Cardiac muscle cell (in vitro differentiated cells and primary cell): ENCODE measurements at places on chromosomes 7 and 10. TPM values are rescaled to one million over a fixed set of nuclear protein-coding genes. Genes with fewer than 3 reads are reported as not detected.

GRCh38 chr10:49601857-49602256 is 8.3 kb upstream of the SLC18A3 start:
- peaks cover 56% of the 10 kb centered on the region for H3K27me3 ChIP-seq
- no peaks in the 10 kb centered on the region for H3K36me3 ChIP-seq
- DNase-seq = no peak
- no peaks in the 10 kb centered on the region for H3K4me1 ChIP-seq

- DNase-seq = no peak
- no peaks in the 10 kb centered on the region for H3K27me3 ChIP-seq
- H3K27ac ChIP-seq = no peak overlapping the region
- H3K36me3 ChIP-seq = no peaks in the 10 kb centered on the region
- H3K4me1 ChIP-seq = no peaks in the 10 kb centered on the region
- H3K4me3 ChIP-seq = no peak overlapping the region
Observed at GRCh38 chr10:116879817-116880216, 30.5 kb downstream of the ENO4 start.

DNA sequence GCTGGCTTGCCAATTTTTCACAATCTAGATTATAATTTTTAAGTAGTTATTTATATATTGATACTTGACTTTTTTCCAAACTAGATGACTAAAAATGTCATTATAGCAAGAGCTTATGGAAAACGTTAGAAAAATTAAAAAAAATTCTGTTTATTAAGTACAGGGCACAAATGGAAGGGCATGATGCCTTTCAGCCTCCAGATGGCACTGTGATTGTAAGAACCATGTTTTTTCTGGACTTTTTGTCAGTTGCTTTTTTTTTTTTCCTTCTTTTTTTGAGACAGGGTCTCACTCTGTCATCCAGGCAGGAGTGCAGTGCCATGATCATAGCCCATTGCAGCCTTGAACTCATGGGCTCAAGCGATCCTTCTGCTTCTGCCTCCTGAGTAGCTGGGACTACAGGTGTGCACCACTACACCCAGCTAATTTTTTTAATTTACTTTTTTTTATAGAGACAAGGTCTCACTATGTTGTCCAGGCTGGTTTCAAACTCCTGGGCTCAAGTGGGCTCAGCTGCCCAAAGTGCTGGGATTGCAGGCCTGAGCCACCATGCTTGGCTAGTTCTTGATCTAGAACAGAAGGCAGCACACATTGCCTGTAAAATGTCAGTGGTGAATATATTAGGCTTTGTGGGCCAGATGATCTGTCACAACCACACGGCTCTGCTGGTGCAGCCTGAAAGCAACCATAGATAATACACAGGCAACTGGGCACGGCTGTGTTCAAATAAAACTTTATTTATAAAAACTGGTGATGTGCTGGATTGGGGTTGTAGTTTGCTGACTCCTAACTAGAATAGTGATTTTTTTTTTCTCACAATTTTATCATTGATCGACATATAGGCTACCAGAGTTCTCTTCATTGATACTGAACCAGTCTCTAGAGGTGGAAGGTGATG is 27.4 kb downstream of the UCMA start:
- peak; percentile 10 for DNase-seq
- no peaks in the 10 kb centered on the region for H3K27me3 ChIP-seq
- no peak overlapping the region for H3K27ac ChIP-seq
- H3K4me1 ChIP-seq = no peaks in the 10 kb centered on the region

- no peaks in the 10 kb centered on the region for H3K36me3 ChIP-seq
- DNase-seq = no peak
- no peak overlapping the region for H3K27ac ChIP-seq
- H3K4me1 ChIP-seq = no peaks in the 10 kb centered on the region
- no peaks in the 10 kb centered on the region for H3K27me3 ChIP-seq
Observed at GRCh38 chr7:32033006-32033405, 37.2 kb downstream of the PDE1C start.

DNA sequence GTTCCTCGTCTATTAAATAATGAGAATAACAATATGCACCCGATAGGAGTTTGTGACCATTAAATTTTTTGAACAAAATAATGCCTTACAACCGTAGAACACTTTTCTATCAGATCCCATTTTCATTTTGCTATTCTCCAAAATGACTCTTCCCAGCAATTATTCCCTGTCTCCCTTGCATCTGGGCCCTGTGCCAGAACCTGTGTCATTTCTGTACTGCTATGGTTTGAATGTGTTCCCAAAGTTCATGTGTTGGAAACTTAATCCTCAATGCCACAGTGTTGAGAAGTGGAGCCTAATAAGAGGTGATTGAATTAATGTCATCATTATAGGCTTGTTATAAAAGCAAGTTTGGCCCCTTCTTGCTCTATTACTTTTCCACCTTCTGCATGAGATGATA is 33.2 kb upstream of the SMNDC1 start:
- no peaks in the 10 kb centered on the region for H3K27me3 ChIP-seq
- no peak overlapping the region for H3K4me3 ChIP-seq
- DNase-seq = no peak

DNA sequence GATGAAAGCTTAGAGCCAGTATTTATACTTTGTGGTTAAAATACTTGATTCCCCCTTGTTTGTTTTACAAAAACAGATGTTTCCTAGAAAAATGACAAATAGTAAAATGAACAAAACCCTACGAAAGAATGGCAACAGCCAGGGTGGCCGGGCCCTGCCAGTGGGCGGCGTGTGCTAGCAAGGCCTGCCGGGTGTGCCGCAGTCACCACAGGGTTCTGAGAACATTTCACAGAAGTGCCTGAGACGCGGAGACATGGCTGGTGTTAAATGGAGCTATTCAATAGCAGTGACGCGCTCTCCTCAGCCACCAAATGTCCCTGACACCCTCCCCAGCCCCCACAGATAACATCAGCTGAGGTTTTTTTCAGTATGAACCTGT is 14.5 kb downstream of the GPR146 start:
- H3K36me3 ChIP-seq = no peaks in the 10 kb centered on the region
- peak overlapping the region; percentile 59 for H3K27ac ChIP-seq
- H3K4me1 ChIP-seq = peaks cover 11% of the 10 kb centered on the region
- H3K27me3 ChIP-seq = no peaks in the 10 kb centered on the region

- H3K4me3 ChIP-seq = no peak overlapping the region
- no peaks in the 10 kb centered on the region for H3K36me3 ChIP-seq
- H3K27me3 ChIP-seq = no peaks in the 10 kb centered on the region
- peak; percentile 43 for DNase-seq
- peaks cover 18% of the 10 kb centered on the region for H3K4me1 ChIP-seq
- H3K27ac ChIP-seq = no peak overlapping the region
Observed at GRCh38 chr10:78964952-78965633, 103.7 kb upstream of the ZMIZ1 start.

- H3K4me1 ChIP-seq = peaks cover 21% of the 10 kb centered on the region
- H3K36me3 ChIP-seq = no peaks in the 10 kb centered on the region
- no peaks in the 10 kb centered on the region for H3K27me3 ChIP-seq
- no peak for DNase-seq
- H3K4me3 ChIP-seq = no peak overlapping the region
Observed at GRCh38 chr10:3700531-3701076, 84.4 kb downstream of the KLF6 start.

- no peak for DNase-seq
- H3K27ac ChIP-seq = no peak overlapping the region
- no peak overlapping the region for H3K4me3 ChIP-seq
Observed at GRCh38 chr7:65264258-65264657, 109.4 kb upstream of the ZNF92 start.

DNA sequence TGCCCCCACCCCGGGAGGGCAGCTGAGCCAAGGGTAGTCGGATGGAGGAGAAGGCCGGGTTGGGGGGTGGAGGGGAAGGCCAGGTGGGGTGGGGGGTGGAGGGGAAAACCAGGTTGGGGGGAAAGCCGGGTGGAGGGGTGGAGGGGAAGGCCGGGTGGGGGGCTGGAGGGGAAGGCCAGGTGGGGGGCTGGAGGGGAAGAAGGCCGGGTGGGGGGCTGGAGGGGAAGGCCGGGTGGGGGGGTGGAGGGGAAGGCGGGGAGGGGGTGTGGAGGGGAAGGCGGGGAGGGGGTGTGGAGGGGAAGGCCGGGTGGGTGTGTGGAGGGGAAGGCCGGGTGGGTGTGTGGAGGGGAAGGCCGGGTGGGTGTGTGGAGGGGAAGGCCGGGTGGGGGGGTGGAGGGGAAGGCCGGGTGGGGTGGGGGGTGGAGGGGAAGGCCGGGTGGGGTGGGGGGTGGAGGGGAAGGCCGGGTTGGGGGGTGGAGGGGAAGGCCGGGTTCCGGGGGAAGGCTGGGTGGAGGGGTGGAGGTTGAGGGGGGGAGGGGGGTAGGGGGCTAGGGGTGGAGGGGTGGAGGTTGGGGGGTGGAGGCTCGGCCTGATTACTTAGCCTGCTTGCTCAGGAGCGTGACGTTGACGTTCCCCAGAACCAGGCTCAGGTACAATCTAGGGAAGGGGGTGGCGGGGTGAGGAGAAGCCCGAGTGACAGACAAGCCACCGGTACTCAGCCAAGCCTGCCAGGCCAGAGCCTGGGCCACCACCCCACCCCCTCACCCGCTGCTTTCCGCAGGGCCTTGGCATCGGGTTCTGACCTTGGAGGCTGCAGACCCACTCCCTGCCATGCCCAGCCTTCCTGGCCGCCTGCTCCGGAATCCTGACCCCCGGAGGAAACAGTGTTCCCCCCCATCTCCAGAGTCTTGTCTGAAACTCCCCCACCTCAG is 5.6 kb downstream of the TMEM120A start:
- H3K36me3 ChIP-seq = no peaks in the 10 kb centered on the region
- no peaks in the 10 kb centered on the region for H3K27me3 ChIP-seq
- peak; percentile 83 for DNase-seq
- H3K4me1 ChIP-seq = peaks cover 25% of the 10 kb centered on the region

DNA sequence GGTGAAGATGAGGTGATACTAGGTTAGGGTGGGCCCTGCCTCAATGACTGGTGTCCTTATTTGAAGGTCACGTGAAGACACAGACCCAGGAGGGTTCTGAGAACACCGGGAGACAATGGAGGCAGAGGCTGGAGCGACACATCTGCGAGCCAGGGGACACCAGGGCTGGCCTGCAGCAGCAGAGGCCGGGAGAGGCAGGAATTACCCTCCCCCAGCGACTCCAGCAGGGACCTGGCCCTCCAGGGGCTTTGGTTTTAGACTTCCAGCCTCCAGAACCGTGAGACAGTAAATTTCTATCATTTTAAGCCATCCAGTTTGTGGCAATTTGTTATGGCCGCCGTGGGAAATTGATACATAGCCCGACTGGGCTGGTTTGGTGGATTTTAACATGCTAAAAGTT is 152.2 kb downstream of the DNAJB6 start:
- no peaks in the 10 kb centered on the region for H3K36me3 ChIP-seq

DNA sequence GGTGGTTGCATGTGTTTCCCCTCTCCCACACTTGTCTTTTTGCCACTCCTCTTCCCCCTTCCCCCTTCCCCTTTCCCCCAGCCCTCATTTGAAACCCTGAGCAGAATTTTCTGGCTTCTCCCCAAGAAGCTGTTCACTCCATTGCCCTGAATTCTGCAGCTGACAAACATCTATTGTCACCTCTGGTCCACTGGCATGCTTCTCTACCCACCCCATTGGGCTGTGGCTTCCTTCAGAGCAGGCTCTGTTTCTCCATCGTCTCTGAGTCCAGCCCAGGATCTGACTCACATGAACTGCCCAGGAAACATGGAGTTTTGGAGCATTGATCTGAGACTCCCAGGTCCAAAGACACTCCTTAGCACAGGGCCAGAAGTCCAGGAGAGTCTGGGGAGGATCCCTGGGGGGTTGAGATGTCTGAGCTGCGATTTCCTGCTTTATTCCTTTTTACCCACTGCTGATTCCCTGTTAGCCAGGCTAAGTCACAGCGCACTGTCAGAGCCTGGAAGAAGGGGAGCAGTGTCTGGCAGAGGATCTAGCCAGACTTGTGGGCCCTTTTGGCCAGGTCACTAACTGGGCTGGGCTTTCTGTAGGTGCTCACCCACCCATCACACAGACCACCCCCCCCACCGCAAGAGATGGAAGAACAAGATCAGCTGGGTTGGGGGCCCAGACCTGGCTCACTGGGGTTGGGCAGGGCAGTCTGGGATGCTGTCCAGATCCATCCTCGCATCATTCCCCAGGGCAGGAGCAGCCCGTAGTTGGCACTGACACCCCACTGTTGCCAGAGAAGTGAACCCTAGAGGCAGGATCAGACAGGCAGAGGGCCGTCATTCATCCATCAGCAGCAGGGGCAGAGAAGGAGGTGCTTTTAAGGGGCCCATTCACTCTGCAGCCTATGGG is 3.5 kb downstream of the CHAT start:
- no peak overlapping the region for H3K27ac ChIP-seq
- DNase-seq = no peak
- no peak overlapping the region for H3K4me3 ChIP-seq
- no peaks in the 10 kb centered on the region for H3K36me3 ChIP-seq

DNA sequence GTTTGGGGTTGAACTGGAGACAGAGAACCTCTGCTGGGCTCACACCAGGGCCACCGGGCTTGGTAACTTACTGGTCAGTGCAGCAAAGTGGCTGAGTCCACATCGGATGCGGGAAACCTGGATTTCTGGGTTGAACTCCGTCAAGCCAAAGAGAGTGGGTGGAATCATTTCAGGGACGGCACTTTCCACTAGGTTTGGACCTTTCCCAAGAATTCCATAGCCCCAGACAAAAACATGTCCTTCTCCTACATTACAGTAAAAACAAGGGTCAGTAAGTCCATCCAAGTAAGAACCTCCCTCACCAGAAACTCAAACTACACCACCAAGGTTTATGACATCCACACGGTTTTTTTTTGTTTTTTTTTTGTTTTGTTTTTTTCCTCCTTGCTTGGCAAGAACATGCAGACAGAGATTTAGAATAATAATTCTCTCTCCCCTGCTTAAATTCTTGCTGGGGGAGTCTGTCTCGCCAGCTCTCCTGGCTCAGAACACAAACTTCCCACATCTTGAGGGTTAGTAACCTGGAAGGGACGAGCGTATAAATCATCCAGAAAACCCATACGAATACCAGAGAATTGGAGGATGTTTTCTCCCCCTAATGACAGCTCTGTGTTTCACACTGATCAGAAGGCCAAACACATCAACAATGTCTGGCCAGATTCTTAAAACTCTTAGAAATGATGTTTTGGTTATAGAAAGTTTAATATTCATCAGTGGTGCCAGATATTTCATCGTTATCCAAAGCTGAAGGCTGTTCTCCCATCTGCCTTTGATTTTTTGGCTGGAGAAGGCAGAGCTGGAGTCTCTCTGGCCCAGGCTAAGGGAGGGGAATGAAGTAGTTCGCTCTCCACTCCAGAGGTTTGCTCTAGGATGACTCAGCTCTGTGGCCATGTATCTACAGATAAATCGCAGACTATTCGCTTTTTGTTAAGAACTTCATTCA is 17.5 kb downstream of the RCC1L start:
- H3K27ac ChIP-seq = no peak overlapping the region
- H3K4me1 ChIP-seq = no peaks in the 10 kb centered on the region
- H3K4me3 ChIP-seq = no peak overlapping the region

GRCh38 chr7:55538538-55538937 is 33.8 kb downstream of the VOPP1 start:
- no peaks in the 10 kb centered on the region for H3K27me3 ChIP-seq
- no peaks in the 10 kb centered on the region for H3K36me3 ChIP-seq
- no peak overlapping the region for H3K27ac ChIP-seq
- no peaks in the 10 kb centered on the region for H3K4me1 ChIP-seq

P4HA1 gene
- 92.0 and 103 TPM in 2 replicates for total RNA-seq

PAPOLB gene
- 0.28 and 0.39 TPM in 2 replicates for total RNA-seq

HGF gene
- 0.11 and 0.66 TPM in 2 replicates for total RNA-seq

A1CF gene
- total RNA-seq = not detected in 2 replicates

SPDYE5 gene
- total RNA-seq = not detected in 2 replicates

SNX10 gene
- 3.3 and 5.0 TPM in 2 replicates for total RNA-seq

NRG3 gene
- total RNA-seq = 0.42 and 0.48 TPM in 2 replicates

TRIM4 gene
- 3.1 and 6.0 TPM in 2 replicates for total RNA-seq
